HFFc6 (cell line): ENCODE measurements at places on chromosomes 7 and 10.

- DNase-seq, result peak; percentile 90
- H3K36me3 ChIP-seq, result peaks cover 13% of the 10 kb centered on the region
- no peaks in the 10 kb centered on the region for H3K27me3 ChIP-seq
Observed at GRCh38 chr10:63236113-63236935, 103.2 kb downstream of the NRBF2 start.

GRCh38 chr7:88115816-88116215 lies 104.0 kb downstream of the SRI start:
- H3K36me3 ChIP-seq, result no peaks in the 10 kb centered on the region
- H3K4me3 ChIP-seq, result no peak overlapping the region
- no peak for DNase-seq
- H3K27ac ChIP-seq, result no peak overlapping the region

GRCh38 chr10:31768467-31768866 lies 160.2 kb downstream of the ARHGAP12 start:
- no peak overlapping the region; the same call in 1 of the 2 replicates for H3K4me3 ChIP-seq
- DNase-seq, result peak; percentile 35
- no peaks in the 10 kb centered on the region; the same call in 1 of the 2 replicates for H3K27me3 ChIP-seq
- peaks cover 45% of the 10 kb centered on the region for H3K4me1 ChIP-seq
- peak overlapping the region; percentile 71 for H3K27ac ChIP-seq

- no peaks in the 10 kb centered on the region for H3K4me1 ChIP-seq
- H3K27ac ChIP-seq, result no peak overlapping the region
- DNase-seq, result no peak
- H3K4me3 ChIP-seq, result no peak overlapping the region
- no peaks in the 10 kb centered on the region for H3K36me3 ChIP-seq
Observed at GRCh38 chr10:76177936-76178335, 746.5 kb downstream of the LRMDA start.

- peaks cover 3% of the 10 kb centered on the region for H3K27me3 ChIP-seq
- peak overlapping the region; percentile 97 for H3K27ac ChIP-seq
- peaks cover 68% of the 10 kb centered on the region for H3K4me1 ChIP-seq
- peak; percentile 76 for DNase-seq
Observed at GRCh38 chr10:5563991-5564536, 39.3 kb downstream of the CALML3 start.

- no peaks in the 10 kb centered on the region for H3K36me3 ChIP-seq
- H3K27me3 ChIP-seq, result peaks cover 15% of the 10 kb centered on the region
- DNase-seq, result no peak
- no peak overlapping the region for H3K27ac ChIP-seq
- no peaks in the 10 kb centered on the region for H3K4me1 ChIP-seq
Observed at GRCh38 chr7:1357601-1358271, 101.5 kb downstream of the MICALL2 start.

GRCh38 chr7:8386926-8387550 lies 46.4 kb upstream of the NXPH1 start:
- no peak overlapping the region for H3K27ac ChIP-seq
- no peak overlapping the region for H3K4me3 ChIP-seq
- no peak for DNase-seq
- peaks cover 4% of the 10 kb centered on the region; the same call in 1 of the 2 replicates for H3K36me3 ChIP-seq

DNA sequence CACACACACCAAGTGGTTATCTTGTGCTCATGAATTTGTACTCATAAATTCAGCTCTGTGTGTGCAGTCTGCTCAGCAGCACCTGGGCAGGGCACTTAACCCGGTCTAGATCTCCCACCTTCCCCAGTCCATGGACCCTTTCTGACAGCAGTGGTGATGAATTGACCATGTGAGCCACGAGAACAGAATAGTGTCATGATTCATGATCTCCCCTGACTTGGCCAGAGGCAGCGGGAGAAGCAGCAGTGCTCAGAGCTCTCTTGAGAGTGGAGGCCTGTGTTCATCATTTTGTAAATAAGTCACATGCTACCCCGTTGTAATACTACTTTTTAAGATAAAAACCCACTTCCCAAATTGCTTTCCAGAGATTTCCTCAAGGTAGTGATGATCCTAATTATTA lies 74.2 kb downstream of the GALNT17 start:
- H3K27ac ChIP-seq, result no peak overlapping the region

- H3K27ac ChIP-seq, result no peak overlapping the region
- peaks cover 9% of the 10 kb centered on the region; the same call in 1 of the 2 replicates for H3K36me3 ChIP-seq
- no peak for DNase-seq
- no peak overlapping the region for H3K4me3 ChIP-seq
Observed at GRCh38 chr7:3754493-3755341, 453.7 kb downstream of the SDK1 start.

DNA sequence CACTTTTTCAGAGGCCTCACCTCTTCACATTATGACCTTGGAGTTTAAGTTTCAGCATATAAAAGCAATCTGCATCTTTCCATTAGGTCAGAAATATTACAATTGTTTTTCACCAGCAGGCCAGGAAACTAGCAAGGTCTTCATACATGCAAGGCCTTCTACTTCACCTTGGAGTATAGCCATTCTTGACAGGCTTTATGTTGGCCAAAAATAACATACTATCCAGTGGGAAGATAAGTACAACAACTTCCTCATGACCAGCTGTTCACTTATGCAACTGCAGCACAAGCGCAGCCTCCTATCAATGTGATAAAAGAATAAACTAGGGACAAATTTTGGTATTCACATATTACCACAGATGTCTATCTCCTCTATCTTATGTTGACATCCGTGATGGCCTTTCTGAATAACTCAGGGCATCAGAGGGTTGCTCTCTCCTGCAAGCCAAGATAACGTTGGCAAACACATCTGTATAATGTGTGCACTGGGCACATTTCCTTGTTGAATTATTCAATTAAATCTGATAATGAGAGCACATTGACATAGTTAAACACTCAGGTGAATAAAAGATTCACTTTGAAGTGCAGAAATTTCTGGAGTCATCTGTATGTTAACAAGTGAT lies 239.8 kb downstream of the FZD1 start:
- H3K27ac ChIP-seq, result no peak overlapping the region
- H3K36me3 ChIP-seq, result no peaks in the 10 kb centered on the region
- no peak for DNase-seq

DNA sequence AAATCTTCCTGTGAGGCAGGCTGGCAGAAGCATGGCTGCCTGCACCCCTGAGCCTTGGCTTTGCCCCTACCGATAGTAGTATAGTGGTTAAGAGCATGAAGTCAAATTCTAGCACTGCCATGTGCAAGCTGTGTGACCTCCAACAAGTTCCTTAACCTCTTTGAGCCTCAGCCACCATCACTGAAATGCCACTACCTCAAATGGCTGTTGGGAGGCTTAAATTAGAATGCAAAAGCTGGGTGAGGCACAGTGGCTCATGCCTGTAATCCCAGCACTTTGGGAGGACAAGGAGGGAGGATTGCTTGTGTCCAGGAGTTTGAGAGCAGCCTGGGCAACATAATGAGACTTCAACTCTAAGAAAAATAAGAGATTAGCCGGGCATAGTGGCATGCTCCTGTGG lies 8.4 kb downstream of the SFRP5 start:
- peaks cover 8% of the 10 kb centered on the region for H3K27me3 ChIP-seq
- H3K27ac ChIP-seq, result no peak overlapping the region
- H3K4me1 ChIP-seq, result no peaks in the 10 kb centered on the region

DNA sequence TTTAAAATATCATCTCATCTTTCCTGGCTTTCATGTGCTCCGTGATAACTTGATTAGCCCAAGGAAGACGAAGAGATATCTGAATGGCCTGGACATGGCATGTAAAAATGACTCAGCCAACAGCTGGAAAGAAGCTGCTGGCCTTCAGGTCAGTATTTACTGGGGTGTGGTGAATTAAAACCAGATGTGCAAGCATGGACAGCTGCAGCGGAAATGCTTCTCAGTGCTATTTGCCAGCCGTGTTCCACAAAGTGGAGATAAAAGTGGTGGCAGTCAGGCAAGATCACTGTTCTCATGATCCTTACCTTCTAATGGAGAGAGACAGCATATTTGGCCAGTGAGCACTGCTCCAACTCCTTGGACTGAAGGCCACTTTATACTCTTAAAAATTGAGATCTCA lies 203.1 kb upstream of the VSTM2A start:
- H3K27ac ChIP-seq, result no peak overlapping the region
- H3K27me3 ChIP-seq, result 0 out of 2 replicates have a peak, but pooled peaks cover 1% of the 10 kb centered on the region
- no peak for DNase-seq
- no peaks in the 10 kb centered on the region for H3K36me3 ChIP-seq

GRCh38 chr10:25047591-25048301 lies 31.3 kb downstream of the THNSL1 start:
- H3K4me3 ChIP-seq, result peak overlapping the region; percentile 24; the same call in 1 of the 2 replicates
- peaks cover 7% of the 10 kb centered on the region; the same call in 1 of the 2 replicates for H3K27me3 ChIP-seq
- DNase-seq, result peak; percentile 58
- H3K4me1 ChIP-seq, result peaks cover 19% of the 10 kb centered on the region
- H3K27ac ChIP-seq, result peak overlapping the region; percentile 37; the same call in 1 of the 2 replicates

GRCh38 chr10:35219292-35219691 lies 92.6 kb downstream of the CREM start:
- peaks cover 9% of the 10 kb centered on the region for H3K27me3 ChIP-seq
- no peak for DNase-seq
- H3K27ac ChIP-seq, result no peak overlapping the region
- H3K4me3 ChIP-seq, result no peak overlapping the region

DNA sequence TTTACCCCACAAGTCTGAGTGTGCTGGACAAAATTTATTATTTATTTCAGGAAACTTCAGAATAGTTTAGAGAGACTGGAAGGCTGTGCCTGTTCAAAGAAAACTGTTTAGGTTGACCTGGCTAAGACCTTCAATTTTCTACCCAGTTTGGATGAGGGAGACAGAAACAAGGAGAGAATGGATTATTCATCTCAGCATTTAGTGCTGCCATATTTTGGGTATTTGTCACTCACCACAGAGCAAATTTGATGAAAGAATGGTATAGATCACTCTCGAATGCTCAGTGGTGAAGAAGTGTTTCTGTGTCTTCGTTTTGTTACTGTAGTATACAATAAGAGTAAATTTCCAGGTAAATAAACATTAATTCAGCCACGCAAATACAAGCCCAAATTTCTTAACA lies 71.8 kb downstream of the SEMA3C start:
- DNase-seq, result no peak
- no peak overlapping the region for H3K4me3 ChIP-seq
- H3K27ac ChIP-seq, result peak overlapping the region; percentile 11; the same call in 1 of the 2 replicates
- H3K4me1 ChIP-seq, result peaks cover 76% of the 10 kb centered on the region
- H3K36me3 ChIP-seq, result peaks cover 36% of the 10 kb centered on the region
- no peaks in the 10 kb centered on the region; the same call in 1 of the 2 replicates for H3K27me3 ChIP-seq
